Renal cortex interstitium (tissue), 15 donors: ENCODE measurements at places on chromosomes 2 and 18.

- DNase-seq: no peak
These were observed 2.6 kb upstream of the RNF149 start for GRCh38 chr2:101310834-101311695.

- no peak for DNase-seq
These were observed 10.8 kb downstream of the SNED1 start for GRCh38 chr2:241009191-241009590.

DNA sequence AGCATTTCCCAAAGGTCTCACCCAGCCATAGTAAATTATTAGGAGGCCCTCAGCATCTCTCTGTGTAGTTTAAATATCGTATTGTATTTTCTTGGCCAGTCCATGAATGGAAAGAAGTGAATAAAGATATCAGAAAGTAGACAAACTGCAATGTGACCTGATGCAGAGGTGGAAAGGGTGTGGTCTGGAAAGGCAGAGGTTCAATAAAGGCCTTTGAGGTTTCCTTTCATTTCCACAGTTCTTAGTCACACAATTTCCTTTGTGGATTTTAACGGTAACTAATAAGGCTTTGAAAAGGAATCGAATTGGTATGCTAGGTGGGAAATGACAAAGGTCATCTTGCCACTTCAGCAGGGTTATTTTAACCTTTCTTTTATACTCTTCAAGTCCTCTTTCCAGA lies 20.1 kb upstream of the WIPF1 start:
- DNase-seq: no peak

DNA sequence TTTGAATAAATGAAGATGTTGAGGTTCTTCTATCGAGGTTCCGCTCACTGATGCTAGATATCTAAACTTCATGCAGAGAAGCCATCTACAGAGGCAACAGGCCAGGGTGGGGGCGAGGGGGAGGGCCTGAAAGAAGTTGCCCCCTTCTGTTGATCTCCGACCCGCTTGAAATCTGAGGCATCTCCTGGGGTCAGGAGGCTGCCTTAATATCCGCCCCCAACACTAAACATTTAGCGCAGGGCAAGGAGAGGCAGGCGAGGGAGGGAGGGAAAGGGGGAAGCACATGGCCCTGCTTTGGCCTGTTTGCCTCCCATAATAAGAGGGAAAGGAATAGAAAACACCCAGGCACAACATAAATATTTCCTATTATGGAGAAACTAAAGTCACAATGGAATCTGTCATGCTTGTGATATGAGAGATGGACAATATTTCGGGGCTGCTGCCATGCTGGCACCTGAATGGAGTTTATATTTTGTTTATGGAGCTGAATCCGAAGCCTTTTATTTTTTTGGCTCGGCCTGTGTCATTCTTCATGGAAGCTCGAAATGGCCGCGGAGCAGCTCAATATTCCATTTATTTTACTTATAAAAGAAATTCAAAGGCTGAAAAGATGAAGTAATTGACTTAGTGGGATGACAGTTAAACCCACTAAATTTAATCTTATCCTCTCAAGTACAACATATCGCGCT lies 221.1 kb downstream of the INSIG2 start:
- no peak for DNase-seq

DNA sequence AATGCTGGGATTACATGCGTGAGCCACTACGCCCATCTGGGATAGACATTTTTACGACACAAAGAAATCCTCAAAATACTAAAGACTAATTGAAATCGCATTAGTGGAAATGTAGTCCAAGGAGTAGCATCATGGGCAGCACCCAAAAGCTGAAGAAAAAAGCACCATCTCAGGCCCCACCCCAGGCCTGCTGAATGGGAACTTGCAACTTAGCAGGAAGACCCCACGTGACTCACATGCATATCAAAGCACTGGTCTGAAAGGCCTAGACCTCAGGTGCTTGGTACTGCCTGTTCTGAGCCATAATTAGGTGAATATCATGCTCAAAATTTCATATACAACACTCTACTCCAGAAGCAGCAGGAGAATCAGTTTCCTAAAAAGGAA lies 28.9 kb downstream of the SPRED2 start:
- no peak for DNase-seq

GRCh38 chr18:69686861-69687260 lies 260.8 kb downstream of the CD226 start:
- no peak for DNase-seq

DNA sequence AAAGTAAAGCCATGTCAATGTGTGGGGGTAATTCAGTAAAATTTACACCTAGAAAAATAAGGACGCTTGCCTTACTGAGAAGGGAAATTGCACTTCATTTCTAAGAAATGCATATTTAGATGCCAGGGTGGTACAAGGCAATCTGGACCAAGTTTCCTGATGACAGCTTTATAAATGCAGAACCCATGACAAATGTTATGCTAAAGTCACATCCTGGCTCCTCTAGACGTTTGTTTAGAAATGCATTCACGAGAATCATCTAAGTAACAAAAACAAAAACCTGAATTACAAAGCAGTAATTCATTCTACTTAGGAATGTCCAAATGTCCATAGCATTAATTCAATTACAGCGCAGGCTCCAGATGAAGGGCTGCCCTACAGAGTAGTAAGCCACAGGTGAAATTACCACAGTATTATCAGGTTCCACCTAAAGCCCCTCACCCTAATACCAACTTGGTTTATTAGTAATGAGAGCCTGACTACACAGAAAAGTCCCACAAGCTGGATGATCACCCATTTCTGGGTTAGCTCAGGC lies 49.8 kb downstream of the REV1 start:
- DNase-seq: no peak
